ENCODE measurements at places on chromosomes 7 and 10. TPM values are rescaled to one million over a fixed set of nuclear protein-coding genes. Genes with fewer than 3 reads are reported as not detected.

DNA sequence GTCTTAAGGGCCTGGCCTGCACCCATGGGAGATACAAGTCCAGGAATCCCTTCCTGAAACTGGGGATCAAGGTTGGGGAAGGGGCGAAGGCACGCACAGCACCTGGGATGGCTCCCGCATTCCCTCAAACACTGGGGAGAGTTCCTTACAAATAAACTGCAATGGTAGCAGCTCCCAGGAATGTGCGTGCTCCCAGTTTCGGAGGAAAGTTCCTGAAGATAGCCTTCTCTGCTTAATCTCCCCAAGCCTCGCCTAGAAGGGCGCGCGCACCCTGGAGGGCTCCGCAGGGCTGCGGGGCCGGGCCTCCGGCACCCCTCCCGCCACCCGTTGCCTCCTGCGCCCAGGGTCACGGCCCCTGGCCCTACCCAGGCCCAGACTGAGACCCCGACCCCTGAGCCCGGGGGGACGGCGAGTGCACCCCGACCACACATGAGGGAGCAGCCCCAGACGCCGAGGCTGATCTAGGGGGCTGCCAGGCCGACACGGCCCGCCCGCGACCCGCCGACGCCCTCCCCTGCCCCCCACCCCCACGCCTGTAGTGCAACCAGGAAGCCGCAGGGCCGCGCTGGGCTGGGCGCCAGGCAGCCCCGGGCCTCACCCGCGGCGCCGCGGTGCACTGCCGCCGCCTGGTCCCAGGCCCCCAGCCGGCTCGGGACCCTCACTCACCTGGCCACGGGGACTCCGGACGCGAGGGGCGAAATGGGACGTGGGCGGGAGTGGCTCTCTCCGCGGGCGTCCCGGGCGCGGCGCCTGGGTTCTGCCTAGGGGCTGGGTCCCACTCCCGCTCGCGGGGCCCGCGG lies 460 bp downstream of the ANXA11 start:
- DNase-seq = peak; percentile 36

GRCh38 chr7:38303866-38304265 lies 30.4 kb upstream of the TARP start:
- no peak for DNase-seq

- DNase-seq = no peak
These were observed 315.6 kb downstream of the GRM8 start for GRCh38 chr7:126937171-126937570.

GRCh38 chr7:86645225-86645608 lies 1.5 kb downstream of the GRM3 start:
- no peak for DNase-seq

- no peak for DNase-seq
These were observed 133.6 kb downstream of the CALN1 start for GRCh38 chr7:72278550-72278949.

DNA sequence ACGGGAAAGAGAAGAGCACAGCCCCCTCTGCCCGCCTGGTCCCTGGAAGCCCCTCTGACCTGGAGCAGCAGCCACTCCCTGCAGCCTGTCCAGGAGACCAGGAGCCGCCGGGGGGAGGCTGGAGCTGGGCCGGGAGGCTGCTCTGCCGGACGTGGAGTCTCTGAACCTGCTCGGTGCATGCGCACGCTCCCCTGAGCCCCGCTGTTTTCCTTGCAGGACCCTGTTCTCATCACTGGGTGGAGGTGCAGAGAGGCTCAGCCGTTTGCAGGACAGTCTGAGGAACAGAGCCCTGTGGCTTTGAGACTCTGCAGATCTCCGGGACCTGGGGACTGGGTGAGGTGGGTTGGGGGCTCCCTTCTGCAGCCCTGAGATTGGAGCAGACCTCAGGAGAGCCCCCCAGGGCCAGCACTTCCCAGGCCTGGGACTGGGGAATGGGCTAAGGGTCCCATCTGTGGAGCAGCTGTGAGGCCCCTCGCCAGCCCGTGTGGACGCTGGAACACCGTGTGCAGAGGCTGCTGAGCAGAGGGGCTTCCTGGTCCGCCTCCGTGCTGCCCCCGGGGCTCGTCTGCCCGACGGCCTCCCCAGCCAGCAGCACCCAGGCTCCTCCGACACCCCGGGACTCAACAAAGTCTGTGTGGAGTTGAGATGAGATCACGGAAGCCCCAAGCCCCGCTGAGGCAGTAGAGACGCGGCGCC lies 48.5 kb upstream of the ADGRA1 start:
- no peak for DNase-seq

DNA sequence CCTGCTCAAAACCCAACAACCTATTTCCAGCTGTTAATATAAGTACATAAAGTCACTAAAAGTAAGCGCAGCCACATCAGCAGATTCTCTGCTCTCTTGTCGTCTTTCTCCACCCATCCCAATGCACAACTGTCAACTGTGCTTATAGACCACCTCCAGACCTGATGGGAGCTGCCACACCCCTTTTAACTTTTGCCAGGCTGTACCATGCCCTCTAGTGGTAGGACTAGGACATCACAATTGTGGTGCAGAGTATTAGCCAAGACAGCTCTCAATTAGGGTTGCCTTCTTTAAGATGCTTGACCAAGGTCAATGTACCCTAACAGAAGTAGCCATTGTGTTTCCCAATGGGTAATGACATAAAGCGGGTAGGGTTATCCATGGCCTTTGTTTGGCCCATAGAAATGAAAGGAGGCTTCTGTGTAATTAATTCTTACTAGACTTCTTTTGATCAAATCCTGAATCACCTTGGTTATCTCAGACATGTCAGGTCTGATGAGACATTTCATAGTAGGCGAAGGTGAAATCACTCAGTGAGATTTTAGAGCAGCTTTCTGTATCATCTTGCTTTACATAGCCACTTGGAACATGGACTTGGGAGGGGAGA lies 68.1 kb downstream of the SCRN1 start:
- DNase-seq = peak; percentile 61

DNA sequence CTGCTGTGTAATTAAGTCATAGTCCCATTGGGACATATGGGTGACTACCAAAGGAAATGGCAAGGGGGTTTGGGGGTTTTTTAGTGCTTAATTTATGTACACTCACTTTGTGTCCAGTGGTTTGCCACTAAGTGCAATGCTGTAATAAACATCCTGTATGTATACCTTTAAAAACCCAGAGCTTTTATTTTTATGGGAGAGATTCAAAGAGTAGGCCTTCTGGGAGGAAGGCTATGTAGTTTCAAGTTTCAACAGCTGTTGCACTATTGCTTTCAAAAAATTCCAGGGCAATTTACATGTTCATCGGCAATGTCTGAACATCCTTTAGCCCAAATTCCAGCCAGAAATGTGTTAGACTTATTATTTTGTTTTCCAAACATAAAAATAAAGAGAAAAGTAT lies 744.7 kb downstream of the XPNPEP1 start:
- peak; percentile 30 for DNase-seq

DNA sequence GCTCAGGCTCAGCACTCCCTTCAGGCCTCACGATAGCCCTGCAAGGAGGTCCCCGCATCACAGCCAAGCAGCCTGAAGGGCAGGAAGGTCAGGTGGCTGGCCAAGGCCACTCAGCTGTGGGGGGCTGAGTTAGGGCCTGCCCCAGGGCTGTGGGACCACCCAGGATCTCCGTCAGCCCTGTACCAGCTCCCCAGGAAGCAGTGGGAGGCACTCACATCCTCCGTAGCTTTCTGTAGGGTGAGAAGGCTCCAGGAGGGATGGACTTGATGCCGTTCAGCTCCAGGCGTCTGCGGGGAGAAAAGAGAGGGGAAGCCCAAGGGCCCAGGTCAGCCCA lies 125.9 kb downstream of the SLIT1 start:
- no peak for DNase-seq

- no peak for DNase-seq
These were observed 169.7 kb upstream of the TMEM229A start for GRCh38 chr7:124202546-124202945.

DNA sequence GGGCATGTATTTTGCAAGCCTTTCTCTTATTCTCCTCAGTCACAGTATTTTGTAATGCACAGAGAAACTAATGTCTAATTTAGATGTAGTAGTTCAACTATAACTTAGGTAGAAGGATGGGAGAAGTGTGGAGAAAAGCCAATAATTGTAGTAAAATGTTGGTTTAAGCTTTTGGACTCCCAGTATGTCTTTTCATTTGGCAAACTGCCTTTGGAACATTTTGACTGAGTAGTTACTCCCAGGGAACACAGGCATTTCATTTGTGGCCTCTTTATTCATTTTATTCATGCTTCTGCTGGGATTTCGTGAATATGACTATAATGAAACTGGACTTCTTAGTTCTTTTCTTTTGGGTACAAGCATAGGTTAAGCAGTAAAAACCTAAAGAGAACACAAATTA lies 79.0 kb downstream of the EXOC4 start:
- no peak for DNase-seq

GRCh38 chr10:4101918-4102654 lies 317.1 kb upstream of the KLF6 start:
- no peak for DNase-seq

- DNase-seq = peak; percentile 7
These were observed 111.5 kb downstream of the HDAC9 start for GRCh38 chr7:18607025-18607424.

- DNase-seq = no peak
These were observed 59.9 kb upstream of the LRRC4 start for GRCh38 chr7:128091106-128091505.

- DNase-seq = no peak
These were observed 3.9 kb upstream of the OGDH start for GRCh38 chr7:44602576-44602910.

DNA sequence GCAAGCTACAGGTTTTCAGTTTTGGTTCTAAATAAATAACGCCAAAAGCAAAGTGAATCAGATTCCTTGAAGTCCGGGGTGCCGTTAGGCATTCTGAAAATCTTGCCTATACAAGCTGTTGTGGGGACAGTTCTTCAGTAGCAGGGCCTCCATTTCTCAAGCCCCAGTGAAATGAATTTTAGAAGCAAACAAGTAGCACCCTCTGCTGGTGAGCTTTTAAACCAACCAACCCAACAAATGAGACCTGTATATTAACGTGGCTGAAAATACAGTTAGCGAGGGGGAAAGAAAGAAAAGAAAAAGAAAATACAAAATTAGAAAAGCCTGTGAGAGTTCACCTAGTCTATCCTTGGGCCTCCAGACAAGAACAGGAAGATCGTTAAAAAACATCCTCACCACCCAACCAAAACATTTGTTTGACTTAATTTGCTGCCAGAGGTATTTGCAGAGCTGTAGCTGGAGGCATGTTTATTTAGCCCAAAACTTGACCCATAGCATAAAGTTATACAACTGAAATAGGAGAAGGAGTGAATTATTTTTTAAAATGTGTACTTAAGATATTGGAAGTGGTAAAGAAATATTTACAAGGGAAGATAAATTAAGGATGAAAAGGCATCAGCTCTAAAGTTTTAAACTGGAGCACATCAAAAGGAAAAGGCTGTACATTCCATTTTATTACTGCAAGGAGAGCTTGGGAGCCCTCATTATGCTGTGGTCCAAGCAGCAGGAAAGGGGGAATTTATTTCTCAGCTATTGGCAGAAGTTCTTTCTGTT lies 98.9 kb downstream of the DYNC1I1 start:
- DNase-seq = peak; percentile 43

DNA sequence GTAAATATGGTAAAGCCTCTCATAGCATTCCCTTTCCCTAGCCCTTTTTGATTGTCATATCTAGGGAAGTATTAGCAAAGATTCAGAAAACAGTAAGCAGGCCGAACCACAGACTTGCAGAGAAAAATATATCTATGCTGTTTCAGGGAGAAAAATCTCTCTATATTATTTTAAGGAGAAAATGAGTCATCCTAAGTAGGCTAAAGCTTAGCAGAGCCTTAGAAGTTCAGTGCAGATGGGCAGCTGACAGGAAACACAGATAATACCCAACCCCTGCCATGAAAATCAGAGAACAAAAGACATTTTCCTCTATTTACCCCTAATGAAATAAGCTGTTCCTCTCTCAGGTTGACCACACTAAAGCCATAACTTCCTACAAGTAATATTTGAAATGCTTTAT lies 16.5 kb downstream of the C1QL3 start:
- no peak for DNase-seq

DNA sequence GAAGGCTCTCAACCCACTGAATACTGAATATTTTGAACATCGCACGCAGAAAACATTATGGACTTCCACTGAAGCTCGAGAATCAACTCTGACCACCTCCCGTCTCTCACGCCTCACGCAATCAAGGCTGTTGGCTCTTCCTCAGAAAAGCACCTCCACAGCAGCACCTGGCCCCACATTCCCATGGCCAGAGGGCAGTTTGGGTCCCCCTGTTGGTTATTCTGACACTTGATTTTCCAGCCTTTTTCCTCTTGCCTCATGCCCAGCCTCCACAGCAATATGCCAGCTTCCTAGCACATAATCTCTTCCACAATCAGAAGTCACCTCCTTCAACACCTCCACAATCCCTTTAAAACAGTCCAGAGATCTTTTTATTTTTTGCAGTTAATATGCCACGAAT lies 55.9 kb downstream of the SVOPL start:
- DNase-seq = no peak

DNA sequence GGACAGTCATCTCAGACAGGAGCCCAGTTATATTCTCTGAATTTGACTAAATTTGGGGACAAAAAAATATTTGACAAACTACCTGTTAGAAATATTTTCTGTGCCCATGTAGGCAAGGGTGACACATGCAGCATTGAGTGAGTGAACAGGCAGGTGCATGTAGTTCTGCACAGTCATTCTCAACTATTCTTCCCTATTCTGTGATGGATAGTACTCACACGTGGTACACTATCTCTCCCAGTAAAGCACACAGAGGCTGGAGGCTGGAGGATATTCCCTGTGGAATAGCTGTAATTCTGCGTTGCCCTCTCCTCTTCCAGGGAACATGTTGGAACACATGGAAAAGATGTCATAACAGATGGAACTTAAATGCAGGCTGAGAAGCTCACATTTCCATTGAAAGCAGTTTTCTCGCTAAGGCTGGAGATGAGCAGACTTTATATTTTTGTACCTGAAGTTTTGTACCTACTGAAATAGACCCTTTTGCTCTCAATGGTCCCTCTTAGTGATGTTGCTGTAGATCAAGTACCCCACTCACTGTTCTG lies 75.0 kb downstream of the GPR141 start:
- no peak for DNase-seq

The CFAP46 gene
- under 0.01 TPM for total RNA-seq

The OR6B1 gene
- total RNA-seq = under 0.01 TPM

The HABP2 gene
- not detected for total RNA-seq

The CTNNA3 gene
- not detected for total RNA-seq

The SYNPO2L gene
- 0.43 TPM for total RNA-seq

The MINDY4 gene
- total RNA-seq = 11.0 TPM

The GPER1 gene
- 2.6 TPM for total RNA-seq

The ZNF722 gene
- total RNA-seq = not detected

The LRRC17 gene
- total RNA-seq = 70.0 TPM

The MSMB gene
- not detected for total RNA-seq

The TRIM50 gene
- total RNA-seq = not detected

The HDAC9 gene
- total RNA-seq = 16.8 TPM
